CD4-positive, alpha-beta T cell treated with Interleukin-15 for 4 hours (primary cell): ENCODE measurements at places on chromosomes 13 and 19.

DNA sequence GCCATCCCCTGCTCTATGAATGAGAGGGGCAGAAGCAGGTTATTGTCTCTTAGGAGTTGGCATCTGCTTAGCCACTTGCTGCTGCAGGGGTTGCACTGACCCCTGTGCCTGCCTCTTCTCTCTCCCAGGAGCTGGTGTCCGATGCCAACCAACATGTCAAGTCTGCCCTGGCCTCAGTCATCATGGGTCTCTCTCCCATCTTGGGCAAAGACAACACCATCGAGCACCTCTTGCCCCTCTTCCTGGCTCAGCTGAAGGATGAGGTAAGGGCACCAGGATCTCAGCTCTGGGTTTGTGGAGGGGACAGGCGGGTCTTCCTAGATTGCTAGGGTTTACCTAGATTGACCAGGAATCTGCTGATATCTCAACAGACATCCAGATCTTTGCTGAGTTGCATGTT, 26.5 kb downstream of the PPP2R1A start:
- DNase-seq: no peak

DNA sequence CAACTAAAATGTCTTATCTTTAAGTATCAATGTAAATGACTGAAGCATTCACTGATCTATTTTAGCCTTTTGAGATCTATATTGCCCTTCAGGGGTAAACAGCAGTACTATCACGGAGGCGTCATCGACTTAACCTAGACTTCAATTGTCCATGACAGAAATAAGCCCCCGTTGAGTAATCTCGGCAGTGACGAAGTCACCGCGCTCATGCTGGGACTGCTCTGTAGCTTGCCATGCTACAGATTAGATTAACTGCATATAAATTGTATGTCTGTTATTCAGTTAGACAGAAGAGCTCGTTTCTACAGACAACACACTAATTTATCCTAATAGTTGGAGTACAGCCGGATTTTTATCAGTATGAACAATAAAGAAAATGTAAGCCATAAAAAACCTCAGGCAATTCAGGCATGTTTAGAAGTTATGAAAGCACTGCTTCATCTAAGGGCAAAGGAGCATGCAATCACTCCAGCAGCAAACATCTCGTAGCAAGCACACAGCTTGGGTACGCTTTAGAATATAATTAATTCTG, 56.6 kb downstream of the TUBGCP3 start:
- DNase-seq: no peak

GRCh38 chr13:28413999-28414398, 80.9 kb downstream of the FLT1 start:
- no peak for DNase-seq

- no peak for DNase-seq
Observed at GRCh38 chr19:38898788-38899446, 501 bp downstream of the SIRT2 start.

GRCh38 chr19:7783991-7784423, 21.0 kb downstream of the CLEC4M start:
- no peak for DNase-seq

DNA sequence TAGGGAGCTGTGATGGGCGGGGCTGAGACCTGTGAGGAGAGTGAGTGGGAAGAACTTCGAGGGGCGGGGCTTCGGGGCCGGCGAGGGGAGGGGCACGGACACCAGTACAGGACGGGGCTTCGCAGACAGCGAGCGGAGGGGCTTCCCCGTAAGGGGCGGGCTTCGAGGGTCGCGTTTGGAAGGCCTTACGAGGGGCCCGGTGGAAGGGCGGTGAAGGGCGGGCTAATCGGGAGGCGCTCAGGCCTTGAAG, 4.1 kb upstream of the EMP3 start:
- peak; percentile 98 for DNase-seq
